ENCODE measurements at places on chromosomes 5 and 9.

GRCh38 chr5:81907012-81907635, 64.7 kb upstream of the ATG10 start:
- DNase-seq, result no peak

DNA sequence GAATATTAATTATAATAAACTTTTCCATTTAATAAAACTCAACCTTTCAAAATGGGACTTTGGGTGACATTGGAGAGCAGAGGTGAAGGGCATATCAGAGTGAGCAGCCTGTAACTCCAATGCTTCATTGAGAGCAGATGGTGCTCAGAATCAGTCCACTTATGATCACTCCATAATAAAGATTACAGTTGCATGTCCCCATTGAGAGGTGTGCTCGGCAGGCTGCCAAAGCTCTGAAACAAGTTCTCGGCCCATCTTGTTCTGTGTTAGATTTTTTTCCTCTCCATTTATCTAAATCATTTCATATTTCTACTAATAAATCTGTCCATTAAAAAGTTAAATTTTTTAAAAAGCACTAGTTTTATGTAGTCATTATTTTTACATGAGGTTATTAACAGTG, 1786.4 kb upstream of the WWC1 start:
- DNase-seq, result no peak

- DNase-seq, result peak; percentile 69
These were observed 42.4 kb upstream of the TMC1 start for GRCh38 chr9:72478966-72479365.

- no peak for DNase-seq
These were observed 67.9 kb downstream of the IQGAP2 start for GRCh38 chr5:76470976-76471375.

DNA sequence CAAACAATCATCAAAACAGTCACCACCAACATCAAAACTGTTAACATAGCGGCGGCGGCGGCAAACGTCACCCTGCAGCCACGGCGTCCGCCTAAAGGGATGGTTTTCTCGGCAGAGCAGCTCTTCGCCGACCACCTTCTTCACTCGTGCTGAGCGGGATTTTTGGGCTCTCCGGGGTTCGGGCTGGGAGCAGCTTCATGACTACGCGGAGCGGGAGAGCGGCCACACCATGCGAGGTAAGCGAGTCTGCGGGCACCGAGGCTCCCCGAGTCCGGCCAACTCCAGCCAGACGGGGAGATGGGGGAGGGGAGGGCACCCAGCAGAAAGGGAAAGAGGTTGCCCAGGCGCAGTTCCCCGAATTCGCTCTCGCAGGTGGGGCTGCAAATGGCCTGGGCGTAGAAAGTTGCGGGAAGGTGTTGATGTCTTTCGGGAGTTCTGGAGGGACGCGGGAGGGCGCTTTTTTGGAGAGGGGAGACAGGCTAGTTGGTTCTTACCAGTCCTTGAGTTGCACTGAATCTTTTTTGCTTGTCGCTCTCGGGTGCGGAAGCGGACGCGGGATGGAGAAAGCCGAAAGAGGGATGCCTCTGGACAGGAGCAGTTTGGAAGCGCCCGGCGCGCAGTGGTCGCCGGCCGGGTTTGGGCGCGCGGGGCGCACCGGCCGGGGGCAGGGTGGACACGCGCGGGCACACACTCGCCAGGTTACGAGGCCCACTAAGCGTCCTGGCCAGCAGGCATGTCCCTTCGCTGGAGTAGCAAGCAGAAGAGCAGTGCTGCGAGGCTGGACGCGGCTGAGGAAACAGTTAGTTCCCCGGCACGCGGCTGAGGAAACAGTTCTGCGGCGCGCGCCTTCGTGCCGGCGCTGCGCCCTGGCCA, 849 bp downstream of the RORB start:
- DNase-seq, result peak; percentile 37

Data from iris pigment epithelial cell (primary cell).